Common myeloid progenitor, CD34-positive (primary cell): ENCODE measurements at places on chromosomes 3 and 15.
A peak's percentile ranks its signal among the peaks of the same experiment; 100 is the strongest.

DNA sequence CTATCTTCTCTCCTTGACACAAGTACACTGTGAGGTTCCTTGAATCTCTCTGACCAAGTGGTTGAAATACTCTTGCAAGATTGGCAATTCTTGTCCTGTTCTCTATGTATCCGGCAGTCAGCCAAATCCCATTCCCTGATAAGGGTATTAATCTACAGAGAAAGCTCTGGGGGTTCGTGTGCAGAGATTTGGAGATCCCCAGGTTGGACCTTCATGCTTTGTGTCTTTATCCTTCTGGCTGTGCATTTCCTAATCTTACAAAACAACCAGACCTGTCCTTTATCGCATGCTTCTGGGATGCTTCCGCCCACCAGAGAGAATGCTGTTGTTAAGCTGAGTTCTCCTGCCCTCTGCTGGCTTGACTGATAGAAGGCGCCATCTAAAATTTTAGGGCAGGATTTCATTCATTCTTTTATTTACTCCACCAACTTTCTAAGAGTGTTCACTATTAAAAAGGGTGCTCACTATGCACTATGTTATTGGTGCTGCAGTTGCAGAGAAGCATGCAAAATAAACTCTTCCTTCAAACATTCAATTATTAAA, 8.6 kb upstream of the SST start:
- H3K4me1 ChIP-seq, result no peaks in the 10 kb centered on the region
- H3K4me3 ChIP-seq, result no peak overlapping the region
- H3K36me3 ChIP-seq, result no peaks in the 10 kb centered on the region
- peak; percentile 57 for DNase-seq
- H3K27me3 ChIP-seq, result peaks cover 9% of the 10 kb centered on the region
- no peak overlapping the region for H3K27ac ChIP-seq

GRCh38 chr3:183375337-183375736, 53.1 kb downstream of the MCF2L2 start:
- H3K4me1 ChIP-seq, result peaks cover 20% of the 10 kb centered on the region
- no peaks in the 10 kb centered on the region for H3K36me3 ChIP-seq
- H3K4me3 ChIP-seq, result no peak overlapping the region
- no peaks in the 10 kb centered on the region for H3K27me3 ChIP-seq
- H3K27ac ChIP-seq, result no peak overlapping the region

GRCh38 chr3:176247191-176247590, 950.1 kb downstream of the TBL1XR1 start:
- no peak overlapping the region for H3K27ac ChIP-seq
- DNase-seq, result no peak
- H3K36me3 ChIP-seq, result no peaks in the 10 kb centered on the region
- no peaks in the 10 kb centered on the region for H3K27me3 ChIP-seq
- no peaks in the 10 kb centered on the region for H3K4me1 ChIP-seq

- H3K36me3 ChIP-seq, result no peaks in the 10 kb centered on the region
- H3K4me3 ChIP-seq, result no peak overlapping the region
- DNase-seq, result no peak
Measured at GRCh38 chr15:26648676-26649075, 124.2 kb downstream of the GABRB3 start.

GRCh38 chr3:40381904-40382616, 4.9 kb upstream of the ENTPD3 start:
- H3K27me3 ChIP-seq, result peaks cover 12% of the 10 kb centered on the region
- H3K27ac ChIP-seq, result no peak overlapping the region
- peaks cover 4% of the 10 kb centered on the region for H3K4me1 ChIP-seq
- no peak overlapping the region for H3K4me3 ChIP-seq
- no peaks in the 10 kb centered on the region for H3K36me3 ChIP-seq
- DNase-seq, result no peak

- no peak for DNase-seq
- no peak overlapping the region for H3K4me3 ChIP-seq
- H3K4me1 ChIP-seq, result peaks cover 13% of the 10 kb centered on the region
- no peak overlapping the region for H3K27ac ChIP-seq
- no peaks in the 10 kb centered on the region for H3K36me3 ChIP-seq
Measured at GRCh38 chr15:73867956-73868355, 5.4 kb upstream of the TBC1D21 start.

DNA sequence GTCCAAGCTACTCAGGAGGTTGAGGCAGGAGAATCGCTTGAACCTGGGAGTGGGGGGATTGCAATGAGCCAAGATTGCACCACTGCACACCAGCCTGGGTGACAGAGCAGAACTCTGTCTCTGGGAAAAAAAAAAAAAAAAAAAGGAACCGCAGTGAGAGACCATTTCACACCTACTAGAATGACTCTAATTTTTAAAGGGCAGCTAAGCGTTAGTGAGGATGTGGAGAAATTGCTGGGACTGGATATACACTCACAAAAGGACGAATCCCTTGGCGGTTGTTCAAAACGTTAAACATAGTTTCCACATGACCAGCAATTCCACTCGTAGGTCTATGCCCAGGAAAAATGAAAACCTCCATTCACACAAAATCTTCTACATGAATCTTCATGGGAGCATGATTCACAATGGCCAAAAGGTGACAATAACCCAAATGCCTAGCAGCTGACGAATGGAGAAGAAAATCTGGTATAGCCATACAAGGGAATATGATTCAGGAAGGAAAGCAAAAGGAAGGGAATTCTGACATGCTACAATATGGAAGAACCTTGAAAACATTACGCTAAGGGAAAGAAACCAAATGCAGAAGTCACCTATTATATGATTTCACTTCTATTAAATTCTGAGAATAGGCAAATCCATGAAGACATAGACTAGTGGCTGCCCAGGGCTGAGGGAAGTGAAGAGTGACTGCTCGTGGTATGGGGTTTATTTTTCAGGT, 127.0 kb downstream of the CHSY1 start:
- peaks cover 87% of the 10 kb centered on the region for H3K4me1 ChIP-seq
- no peaks in the 10 kb centered on the region for H3K36me3 ChIP-seq
- no peak overlapping the region for H3K27ac ChIP-seq
- H3K4me3 ChIP-seq, result peak overlapping the region; percentile 21

DNA sequence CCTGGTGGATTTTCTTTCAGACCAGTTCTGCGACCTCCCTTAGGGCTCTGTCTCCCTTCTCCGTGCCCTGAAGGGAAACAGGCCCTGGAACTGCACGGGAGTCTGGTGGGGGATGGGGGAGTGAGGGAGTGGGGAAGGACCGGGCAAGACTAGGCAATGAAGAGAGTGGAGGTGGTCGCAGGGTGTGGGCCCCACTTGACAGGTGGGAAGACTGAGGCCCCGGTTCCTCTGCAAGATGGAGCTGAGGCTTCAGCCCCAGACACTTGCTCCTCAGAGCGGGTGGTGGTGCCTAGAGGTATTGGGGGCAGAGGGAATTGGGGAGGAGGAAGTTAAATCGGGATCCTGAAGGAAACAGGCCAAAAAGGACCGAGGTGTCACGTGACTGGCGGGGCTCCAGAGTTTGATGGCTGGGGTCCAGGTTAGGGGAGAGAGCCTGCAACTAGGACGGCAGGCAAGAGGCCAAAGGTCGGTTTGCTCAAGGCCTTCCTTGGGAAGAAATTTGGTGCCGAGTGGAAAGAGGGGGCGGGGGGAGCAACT, 597 bp upstream of the CAMK1 start:
- H3K27ac ChIP-seq, result no peak overlapping the region
- H3K4me1 ChIP-seq, result peaks cover 14% of the 10 kb centered on the region
- H3K36me3 ChIP-seq, result no peaks in the 10 kb centered on the region

- no peak overlapping the region for H3K4me3 ChIP-seq
- H3K36me3 ChIP-seq, result peaks cover 4% of the 10 kb centered on the region
- peaks cover 14% of the 10 kb centered on the region for H3K4me1 ChIP-seq
- DNase-seq, result no peak
Measured at GRCh38 chr3:15637131-15637951, 35.8 kb downstream of the BTD start.

- no peak overlapping the region for H3K27ac ChIP-seq
- H3K4me3 ChIP-seq, result no peak overlapping the region
- no peaks in the 10 kb centered on the region for H3K36me3 ChIP-seq
- DNase-seq, result no peak
Measured at GRCh38 chr3:5709714-5710113, 522.2 kb downstream of the EDEM1 start.

DNA sequence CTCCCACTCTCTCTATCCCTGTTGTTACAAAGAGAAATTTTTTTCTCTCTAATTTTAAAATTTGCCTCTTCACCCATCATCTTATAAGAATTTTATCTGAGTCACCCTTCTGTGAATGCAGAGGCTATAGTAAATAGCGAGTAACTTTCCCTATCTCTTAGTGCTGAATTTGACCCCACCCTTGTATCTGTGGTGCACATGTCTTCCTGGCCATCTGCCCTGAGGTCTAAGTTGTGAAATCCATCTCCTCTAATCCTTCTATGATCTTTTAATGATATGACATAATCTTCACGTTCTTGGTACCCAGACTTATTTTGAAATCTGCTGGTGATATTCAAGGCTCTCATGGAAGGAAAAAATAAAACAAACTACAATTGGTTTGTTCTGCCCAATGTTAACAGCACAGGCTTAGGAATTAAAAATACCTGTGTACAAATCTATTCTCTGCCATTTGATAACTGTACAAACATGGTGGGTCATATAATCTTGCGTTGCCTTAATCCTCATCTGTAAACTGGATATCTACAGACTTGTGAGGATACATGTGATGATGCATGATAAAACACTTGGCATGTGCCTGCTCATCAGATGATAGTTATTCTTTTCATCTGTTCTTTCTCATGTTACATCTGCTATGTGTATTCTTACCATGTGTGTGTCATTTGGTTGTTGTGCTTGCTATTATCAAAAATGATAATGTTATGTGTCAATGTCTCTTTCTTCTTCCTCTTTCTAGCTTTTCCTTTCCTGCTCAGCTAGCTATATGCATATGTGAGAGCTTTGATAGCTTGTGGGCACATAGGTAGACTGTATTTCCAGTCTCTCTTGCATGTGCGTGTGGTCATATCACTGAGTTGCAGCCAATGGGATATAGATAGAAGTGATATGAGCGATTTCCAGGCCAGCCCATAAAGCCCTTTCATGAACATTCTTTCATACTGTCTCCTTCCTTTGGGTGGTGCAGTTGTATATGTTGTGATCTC, 13.7 kb upstream of the CCR3 start:
- DNase-seq, result peak; percentile 68
- H3K27me3 ChIP-seq, result no peaks in the 10 kb centered on the region
- H3K4me1 ChIP-seq, result peaks cover 21% of the 10 kb centered on the region
- no peak overlapping the region for H3K27ac ChIP-seq
- no peaks in the 10 kb centered on the region for H3K36me3 ChIP-seq

DNA sequence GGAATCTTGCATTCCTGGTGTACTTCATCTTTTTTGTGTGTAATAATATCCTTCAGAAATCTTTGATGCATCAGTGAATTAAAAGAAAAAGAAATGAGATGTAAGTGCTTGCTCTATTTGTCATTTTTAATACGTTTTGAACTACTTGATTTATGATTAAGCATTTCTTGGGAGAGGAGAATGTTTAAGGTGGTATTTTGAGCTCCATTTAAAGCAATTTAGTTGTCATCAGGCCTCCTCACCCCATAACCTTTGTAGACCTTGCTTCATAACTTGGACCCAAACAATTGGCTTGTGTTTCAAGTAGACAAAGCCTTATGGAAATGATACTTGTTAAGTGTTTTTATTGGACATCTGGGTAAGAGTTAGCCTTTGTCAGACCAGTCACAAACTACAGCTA, 87.1 kb upstream of the VEPH1 start:
- no peak overlapping the region for H3K27ac ChIP-seq
- peaks cover 3% of the 10 kb centered on the region for H3K27me3 ChIP-seq
- H3K4me3 ChIP-seq, result no peak overlapping the region
- H3K4me1 ChIP-seq, result no peaks in the 10 kb centered on the region
- no peak for DNase-seq

GRCh38 chr15:100873029-100873677, 6.5 kb upstream of the ALDH1A3 start:
- H3K4me1 ChIP-seq, result no peaks in the 10 kb centered on the region
- no peak overlapping the region for H3K27ac ChIP-seq
- DNase-seq, result peak; percentile 83
- H3K27me3 ChIP-seq, result peaks cover 34% of the 10 kb centered on the region

GRCh38 chr3:141336672-141337522, 31.4 kb upstream of the ZBTB38 start:
- H3K36me3 ChIP-seq, result no peaks in the 10 kb centered on the region
- no peak overlapping the region for H3K4me3 ChIP-seq
- DNase-seq, result no peak
- H3K27ac ChIP-seq, result no peak overlapping the region

DNA sequence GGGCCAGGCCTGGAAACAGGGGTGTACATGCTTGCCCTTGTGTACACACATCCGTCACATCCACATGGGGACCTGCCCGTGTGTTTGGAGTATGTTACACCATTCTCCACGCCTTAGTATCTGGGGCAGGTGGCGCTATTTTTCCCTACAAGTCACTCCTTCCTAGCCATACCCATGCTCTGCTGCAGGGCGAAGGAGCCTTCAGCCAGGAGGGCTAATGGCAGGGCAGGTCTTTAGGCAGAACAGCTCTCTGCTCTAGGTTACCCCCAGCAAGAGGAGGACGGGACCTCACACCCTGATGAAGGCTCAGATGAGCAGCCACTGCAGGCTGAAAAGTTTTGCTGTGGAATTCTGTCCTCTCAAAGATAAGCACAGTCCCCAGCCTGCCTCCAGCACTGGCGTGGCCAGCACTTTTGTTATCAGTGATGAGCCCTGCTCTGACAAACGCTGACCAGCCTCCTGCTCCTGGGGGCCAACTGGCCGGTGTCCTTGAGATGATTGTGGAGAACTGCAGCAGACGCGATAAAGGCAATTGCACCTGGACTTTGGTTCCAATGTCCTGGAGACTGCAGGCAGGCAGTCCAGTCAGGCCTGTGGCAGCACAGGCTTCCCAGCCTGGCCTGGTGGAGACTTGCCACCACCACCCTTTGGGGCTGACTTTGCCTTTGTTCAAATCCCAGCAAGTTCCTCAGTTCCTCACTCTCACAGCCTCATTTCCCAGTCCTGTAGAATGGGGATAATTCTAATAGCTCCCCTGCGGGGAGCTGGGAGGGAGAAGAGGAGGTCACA, 19.8 kb upstream of the PIGZ start:
- no peak overlapping the region for H3K4me3 ChIP-seq
- H3K27me3 ChIP-seq, result no peaks in the 10 kb centered on the region
- H3K4me1 ChIP-seq, result no peaks in the 10 kb centered on the region
- no peak overlapping the region for H3K27ac ChIP-seq

DNA sequence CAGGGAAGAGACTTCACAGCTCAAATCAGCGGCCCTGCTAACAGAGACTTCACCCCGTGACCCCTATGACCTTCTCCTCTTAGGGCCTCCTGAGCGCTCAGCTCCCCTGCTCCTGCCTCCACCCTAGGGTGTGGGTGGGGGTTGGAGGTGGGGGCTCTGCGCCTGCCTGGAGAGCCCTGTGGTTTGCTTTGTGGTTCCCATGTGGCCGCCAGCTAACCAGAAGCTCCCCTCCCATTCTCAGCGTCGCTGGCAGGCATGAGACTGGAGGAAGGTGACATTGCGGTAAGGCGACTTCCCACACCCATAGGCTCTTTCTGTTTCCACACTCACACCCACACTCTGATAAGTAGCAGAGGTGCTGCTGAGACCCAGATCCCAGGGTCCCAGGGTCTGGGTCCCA, 27.6 kb downstream of the XYLB start:
- no peak overlapping the region for H3K27ac ChIP-seq
- no peak overlapping the region for H3K4me3 ChIP-seq
- H3K4me1 ChIP-seq, result peaks cover 9% of the 10 kb centered on the region
- H3K36me3 ChIP-seq, result peaks cover 72% of the 10 kb centered on the region
- H3K27me3 ChIP-seq, result no peaks in the 10 kb centered on the region

- H3K4me1 ChIP-seq, result peaks cover 4% of the 10 kb centered on the region
- no peak overlapping the region for H3K27ac ChIP-seq
- no peaks in the 10 kb centered on the region for H3K27me3 ChIP-seq
- DNase-seq, result no peak
- no peak overlapping the region for H3K4me3 ChIP-seq
- no peaks in the 10 kb centered on the region for H3K36me3 ChIP-seq
Measured at GRCh38 chr3:99881121-99881524, 63.5 kb downstream of the CMSS1 start.

GRCh38 chr3:141740349-141740748, 2.3 kb downstream of the RNF7 start:
- H3K4me3 ChIP-seq, result no peak overlapping the region
- no peak for DNase-seq
- H3K4me1 ChIP-seq, result peaks cover 33% of the 10 kb centered on the region
